ENCODE measurements at places on chromosomes 3 and 15.

DNA sequence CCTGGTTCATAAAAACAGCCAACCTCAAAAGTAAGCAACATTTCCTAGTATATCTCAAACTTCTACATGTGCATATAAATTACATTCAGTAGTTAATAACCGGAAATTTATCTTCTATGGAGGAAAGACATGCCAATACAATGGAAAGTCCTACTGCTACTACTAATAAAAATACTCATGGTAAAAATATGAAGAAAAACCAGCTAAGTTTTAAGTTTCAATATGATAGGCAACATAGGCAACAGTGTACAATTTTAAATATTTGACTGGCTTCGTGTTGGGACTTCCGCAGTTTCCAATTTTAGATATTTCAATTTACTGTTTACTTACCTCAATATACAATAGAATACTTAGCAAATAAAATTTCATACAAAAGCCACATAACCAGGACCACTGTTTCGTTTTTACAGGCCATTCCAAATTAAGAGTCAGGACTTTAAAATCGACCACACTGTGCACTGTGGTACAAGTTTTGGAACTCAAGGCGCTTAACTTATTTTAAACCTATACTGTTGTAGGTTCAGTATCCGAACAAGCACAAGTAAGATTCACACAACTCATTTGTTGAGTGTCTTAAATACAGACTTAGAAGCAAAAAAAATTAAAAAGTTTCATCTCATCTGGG is 2.9 kb downstream of the NAA50 start:
- DNase-seq, result no peak

DNA sequence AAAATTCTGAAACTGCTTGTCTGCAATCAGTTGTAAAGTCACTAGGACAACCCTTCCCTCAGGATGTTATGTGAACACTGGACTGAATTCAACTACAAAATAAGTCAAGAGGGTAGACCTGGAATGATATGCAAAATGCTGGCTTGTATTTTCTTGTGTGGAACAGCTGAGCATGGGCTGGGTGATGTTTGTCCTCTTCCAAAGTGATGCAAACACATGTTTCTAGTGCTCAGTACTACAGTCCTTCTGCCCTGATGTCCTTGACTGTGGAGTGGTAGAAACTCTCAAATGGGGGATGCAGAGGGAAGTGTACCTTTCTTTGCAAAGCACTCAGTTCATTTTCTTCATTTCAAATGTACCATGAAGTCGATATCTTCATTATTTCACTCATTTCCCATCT is 258.6 kb downstream of the THSD4 start:
- no peak for DNase-seq

- DNase-seq, result no peak
Observed at GRCh38 chr15:35863655-35864054, 317.7 kb upstream of the DPH6 start.

DNA sequence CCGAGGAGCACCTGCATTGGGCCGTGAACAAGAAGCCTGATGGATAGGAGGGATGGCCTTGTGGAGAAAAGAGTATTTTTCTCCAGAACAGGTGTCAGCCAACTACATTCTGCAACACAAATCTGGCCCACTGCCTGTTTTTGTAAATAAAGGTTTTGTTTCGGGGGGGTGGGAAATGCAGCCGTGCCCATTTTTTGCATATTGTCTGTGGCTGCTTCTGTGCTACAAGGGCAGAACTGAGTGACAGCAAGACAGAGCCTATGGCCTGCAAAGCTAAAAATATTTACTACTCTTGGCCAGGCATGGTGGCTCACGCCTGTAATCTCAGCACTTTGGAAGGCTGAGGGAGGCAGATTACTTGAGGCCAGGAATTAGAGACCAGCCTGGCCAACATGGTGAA is 95.9 kb upstream of the AKAP13 start:
- no peak for DNase-seq

- no peak for DNase-seq
Observed at GRCh38 chr3:122797291-122797690, 2.4 kb downstream of the SLC49A4 start.

DNA sequence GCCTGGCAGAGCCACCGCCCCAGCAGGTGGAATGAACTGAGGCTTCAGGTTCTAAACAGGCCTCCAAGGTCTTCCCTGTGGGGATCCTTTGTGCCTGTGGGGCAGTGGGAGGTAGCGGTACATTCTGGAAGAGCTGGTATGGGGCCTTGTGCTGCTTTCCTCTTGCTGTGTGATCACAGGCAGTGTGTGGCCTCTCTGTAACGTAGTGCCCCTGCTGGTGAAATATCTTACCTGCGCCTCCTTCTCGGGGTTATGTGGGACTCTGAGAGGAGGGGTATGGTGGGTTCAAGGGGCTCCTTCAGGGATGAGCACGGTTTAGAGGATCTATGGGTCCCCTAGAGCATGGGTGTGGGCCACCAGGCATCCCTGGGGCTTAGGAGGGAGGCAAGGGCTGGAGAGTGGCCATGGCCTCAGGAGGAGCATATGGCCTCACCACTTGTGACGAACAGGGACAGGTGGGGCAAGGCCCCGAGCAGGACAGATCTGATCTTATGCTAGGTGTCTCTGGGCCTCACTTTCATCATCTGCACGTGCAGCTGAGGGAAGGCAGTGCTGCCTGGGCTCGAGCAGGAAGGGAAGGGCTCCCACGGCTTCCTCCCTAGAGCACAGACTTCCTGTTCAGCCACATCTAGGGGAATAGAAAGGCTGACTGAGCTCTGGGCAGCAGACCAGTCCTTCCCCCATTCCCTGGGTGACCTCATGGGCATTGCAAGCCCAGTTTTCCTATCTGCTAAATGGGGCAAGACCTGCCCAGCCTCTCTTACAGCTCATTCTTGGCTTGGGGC is 1.9 kb upstream of the ALS2CL start:
- no peak for DNase-seq

- no peak for DNase-seq
Observed at GRCh38 chr3:51876186-51876585, 785 bp upstream of the IQCF5 start.

DNA sequence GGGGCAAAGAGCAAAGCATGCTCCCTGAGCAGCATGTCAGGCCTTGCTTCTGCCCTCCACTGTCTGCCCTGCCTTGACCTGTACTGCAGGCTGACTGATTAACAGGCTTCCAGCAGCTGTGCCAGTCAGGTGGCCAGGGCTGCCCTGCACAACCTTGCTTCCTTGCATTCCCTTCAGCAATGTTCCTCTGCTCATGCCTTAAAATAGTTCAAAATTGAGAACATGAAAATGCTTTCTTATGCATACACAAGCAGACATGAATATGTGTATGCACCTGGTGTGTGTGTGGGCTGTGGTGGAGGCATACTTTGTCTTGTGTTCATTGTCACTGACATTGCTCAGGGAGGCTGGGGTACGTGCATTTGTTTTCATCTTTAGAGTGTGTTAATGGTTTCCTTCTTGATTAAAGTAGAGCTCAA is 1.2 kb upstream of the SLC22A13 start:
- DNase-seq, result no peak

Data from D721Med (cell line).